ENCODE measurements at places on chromosomes 1 and 21. TPM values are rescaled to one million over a fixed set of nuclear protein-coding genes. Genes with fewer than 3 reads are reported as not detected.
A peak's percentile ranks its signal among the peaks of the same experiment; 100 is the strongest.

ADCY10 gene
- 0.35 TPM for total RNA-seq

CD1D gene
- 0.19 TPM for total RNA-seq

IGSF21 gene
- not detected for total RNA-seq

SLC25A33 gene
- total RNA-seq, result 6.5 TPM

DNA sequence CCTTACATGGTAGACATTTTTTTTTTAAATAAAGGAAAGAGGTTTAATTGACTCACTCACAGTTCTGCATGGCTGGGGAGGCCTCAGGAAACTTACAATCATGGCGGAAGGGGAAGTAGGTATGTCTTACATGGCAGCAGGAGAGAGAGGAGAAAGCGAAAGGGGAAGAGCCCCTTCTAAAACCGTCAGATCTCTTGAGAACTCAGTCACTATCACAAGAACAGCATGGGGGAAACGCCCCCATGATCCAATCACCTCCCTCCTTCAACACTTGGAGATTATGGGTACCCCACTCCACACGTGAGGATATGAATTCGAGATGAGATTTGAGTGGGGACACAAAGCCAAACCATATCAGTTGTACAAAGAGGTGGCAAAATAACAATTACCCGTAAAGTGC, 301.7 kb downstream of the GRIK1 start:
- no peak overlapping the region for H3K4me3 ChIP-seq
- no peaks in the 10 kb centered on the region for H3K36me3 ChIP-seq
- DNase-seq, result no peak
- no peaks in the 10 kb centered on the region for H3K4me1 ChIP-seq

DNA sequence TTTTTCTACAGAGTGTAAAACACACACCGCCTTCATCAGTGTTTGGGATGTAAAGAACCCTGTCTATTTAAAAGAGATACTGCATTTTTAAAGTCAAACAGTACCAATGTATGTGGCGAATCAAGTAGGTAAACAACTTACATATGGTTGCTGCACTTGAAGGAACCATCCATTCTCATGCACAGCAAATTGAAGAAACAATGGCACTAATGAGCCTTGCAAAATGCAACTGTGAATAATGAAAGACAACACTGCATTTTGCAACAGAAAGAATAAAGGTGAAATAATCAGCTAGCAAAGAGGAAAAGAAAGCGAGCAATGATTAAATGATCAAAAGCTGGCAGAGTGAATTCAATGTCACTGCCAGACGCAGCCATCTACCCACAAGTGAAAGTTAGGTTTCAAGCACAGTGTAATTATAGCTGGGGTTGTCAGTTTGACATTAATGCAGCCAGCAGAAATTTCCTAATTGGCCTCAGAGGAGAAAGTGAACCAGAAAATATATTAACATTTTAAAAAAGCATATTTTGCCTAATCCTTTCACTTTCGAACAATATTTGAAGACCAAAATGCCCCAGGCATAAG, 10.9 kb upstream of the BARHL2 start:
- DNase-seq, result no peak
- H3K4me3 ChIP-seq, result no peak overlapping the region
- no peak overlapping the region for H3K27ac ChIP-seq
- peaks cover 29% of the 10 kb centered on the region for H3K27me3 ChIP-seq
- no peaks in the 10 kb centered on the region for H3K4me1 ChIP-seq

- H3K4me1 ChIP-seq, result no peaks in the 10 kb centered on the region
- peaks cover 12% of the 10 kb centered on the region for H3K27me3 ChIP-seq
- no peak overlapping the region for H3K27ac ChIP-seq
Observed at GRCh38 chr21:41098481-41099042, 69.4 kb upstream of the BACE2 start.

DNA sequence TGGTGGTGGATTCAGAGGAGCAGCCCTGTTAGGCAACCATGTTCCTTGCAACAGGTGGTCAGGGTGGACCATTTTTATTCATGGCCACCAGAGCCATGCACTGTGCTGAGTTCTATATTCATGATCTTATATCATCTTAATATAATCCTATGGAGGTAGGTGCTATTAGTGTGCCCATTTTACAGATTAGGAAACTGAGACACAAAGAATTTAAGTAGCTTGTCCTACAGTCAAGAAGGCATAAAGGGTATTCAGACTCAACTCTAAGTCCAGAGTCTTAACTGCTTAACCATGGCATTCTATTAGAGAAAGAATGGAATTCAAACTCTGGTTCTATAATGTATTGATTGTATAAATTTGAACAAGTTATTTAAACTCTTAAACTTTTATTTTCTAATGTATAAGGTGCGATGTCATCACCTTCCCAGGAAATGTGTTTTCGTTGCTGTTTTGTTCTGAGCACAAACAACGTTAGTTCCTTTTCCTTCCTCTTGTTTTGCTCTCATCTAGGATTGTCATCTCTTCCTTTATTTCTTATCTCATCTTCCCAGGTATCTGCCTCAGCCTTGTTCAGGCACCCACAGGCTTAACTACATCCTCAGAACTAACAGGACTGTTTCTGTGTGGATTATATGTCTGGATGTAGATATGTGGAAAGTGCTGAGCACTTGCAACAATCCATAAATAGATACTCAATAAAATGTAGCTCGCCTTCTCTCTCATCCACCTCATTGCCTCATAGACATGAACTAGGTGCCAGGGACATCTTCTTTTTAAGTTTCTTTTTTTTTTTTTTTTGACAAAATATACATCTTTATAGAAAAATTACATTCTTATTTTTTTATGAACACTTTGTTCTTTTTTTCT, 207.1 kb downstream of the NFIA start:
- H3K4me3 ChIP-seq, result no peak overlapping the region
- H3K36me3 ChIP-seq, result no peaks in the 10 kb centered on the region
- peak overlapping the region; percentile 10 for H3K27ac ChIP-seq
- H3K27me3 ChIP-seq, result no peaks in the 10 kb centered on the region

- H3K4me3 ChIP-seq, result peak overlapping the region; percentile 13
- H3K4me1 ChIP-seq, result peaks cover 20% of the 10 kb centered on the region
- DNase-seq, result peak; percentile 98
- H3K36me3 ChIP-seq, result peaks cover 77% of the 10 kb centered on the region
- H3K27me3 ChIP-seq, result no peaks in the 10 kb centered on the region
Observed at GRCh38 chr1:162605225-162605927, 26.9 kb upstream of the DDR2 start.

All from MCF 10A (cell line).